ENCODE measurements at places on chromosomes 3 and 15.

DNA sequence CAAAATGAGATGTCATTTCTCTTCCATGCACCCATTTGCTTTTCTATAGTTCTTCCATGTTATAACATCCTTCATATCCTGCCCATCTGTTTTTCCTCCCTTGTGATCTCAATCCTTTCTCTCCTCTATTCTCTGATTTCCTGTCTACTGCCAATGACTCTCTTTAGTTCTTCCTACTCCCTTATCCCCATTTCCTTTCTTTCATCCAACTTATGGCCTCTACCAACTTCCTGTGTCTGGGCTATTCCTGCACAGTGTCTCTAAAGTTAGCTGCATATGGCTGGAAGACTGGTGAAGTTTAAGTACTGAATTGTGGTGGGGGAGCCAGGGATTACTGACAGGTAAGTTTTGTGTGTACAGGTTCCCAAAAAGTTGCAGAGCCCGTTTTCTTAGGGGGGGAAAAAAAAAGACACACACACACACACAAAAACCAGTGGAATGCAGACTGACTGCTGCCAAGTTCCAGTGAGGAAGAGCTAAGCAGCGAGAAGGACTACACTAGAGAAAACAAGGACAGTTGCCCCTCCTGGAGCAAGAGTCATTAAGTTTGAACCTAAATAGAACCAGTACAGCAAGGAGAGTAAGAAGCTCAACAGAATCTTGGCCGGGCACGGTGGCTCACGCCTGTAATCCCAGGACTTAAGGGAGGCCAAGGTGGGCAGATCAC is 28.8 kb downstream of the XRN1 start:
- DNase-seq = no peak

DNA sequence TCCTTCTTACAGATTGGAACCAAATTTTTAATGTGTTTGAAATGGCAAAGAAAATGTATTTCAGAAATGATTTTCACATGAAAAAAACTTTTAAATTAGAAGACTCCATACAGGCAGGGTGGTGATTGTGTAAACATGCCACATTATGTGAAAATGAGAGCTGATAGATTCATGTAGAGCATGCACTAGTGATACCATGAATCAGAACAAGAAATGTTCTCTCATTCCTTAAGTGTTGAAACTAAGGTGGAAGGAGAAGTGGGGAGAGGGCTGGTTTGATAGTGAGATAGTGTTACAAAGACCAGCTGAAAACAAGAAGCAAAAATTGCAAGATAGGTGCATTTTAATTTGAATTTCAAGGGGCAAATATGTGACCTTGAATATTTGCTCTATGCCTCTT is 100.3 kb downstream of the CCNL1 start:
- no peak for DNase-seq

- DNase-seq = no peak
Observed at GRCh38 chr15:48001393-48002039, 119.3 kb upstream of the SLC24A5 start.

- no peak for DNase-seq
Observed at GRCh38 chr15:62087671-62088352, 21.0 kb downstream of the C2CD4A start.

GRCh38 chr15:64901914-64902313 is 9.8 kb upstream of the ANKDD1A start:
- no peak for DNase-seq

GRCh38 chr3:123341-123740 is 73.2 kb upstream of the CHL1 start:
- no peak for DNase-seq
